ENCODE measurements at places on chromosomes 12 and 14.

DNA sequence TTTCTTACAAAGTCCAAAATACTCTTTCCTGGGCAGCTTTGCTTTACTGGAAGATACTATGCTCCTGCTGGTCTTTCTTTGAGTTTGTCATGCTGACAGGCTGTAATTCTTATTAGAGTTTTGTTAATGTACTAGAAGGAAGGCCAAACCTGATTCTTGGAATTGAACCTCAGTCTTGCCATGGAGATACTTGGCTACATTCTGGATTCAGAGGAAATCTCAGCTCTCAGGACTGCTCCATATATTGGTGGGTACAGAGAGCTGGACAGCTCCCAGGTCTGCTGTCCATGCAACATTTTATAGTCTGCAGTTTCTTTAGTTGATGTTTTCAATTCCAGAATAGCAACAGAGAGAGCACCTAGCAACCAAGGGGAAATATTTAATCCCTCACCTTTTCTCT lies 363.1 kb upstream of the STXBP6 start:
- DNase-seq, result no peak

- DNase-seq, result no peak
These were observed 398 bp upstream of the MSRB3 start for GRCh38 chr12:65277994-65278575.

GRCh38 chr14:99148131-99148530 lies 123.9 kb downstream of the BCL11B start:
- no peak for DNase-seq

GRCh38 chr12:123941624-123942237 lies 30.9 kb downstream of the CCDC92 start:
- no peak for DNase-seq

DNA sequence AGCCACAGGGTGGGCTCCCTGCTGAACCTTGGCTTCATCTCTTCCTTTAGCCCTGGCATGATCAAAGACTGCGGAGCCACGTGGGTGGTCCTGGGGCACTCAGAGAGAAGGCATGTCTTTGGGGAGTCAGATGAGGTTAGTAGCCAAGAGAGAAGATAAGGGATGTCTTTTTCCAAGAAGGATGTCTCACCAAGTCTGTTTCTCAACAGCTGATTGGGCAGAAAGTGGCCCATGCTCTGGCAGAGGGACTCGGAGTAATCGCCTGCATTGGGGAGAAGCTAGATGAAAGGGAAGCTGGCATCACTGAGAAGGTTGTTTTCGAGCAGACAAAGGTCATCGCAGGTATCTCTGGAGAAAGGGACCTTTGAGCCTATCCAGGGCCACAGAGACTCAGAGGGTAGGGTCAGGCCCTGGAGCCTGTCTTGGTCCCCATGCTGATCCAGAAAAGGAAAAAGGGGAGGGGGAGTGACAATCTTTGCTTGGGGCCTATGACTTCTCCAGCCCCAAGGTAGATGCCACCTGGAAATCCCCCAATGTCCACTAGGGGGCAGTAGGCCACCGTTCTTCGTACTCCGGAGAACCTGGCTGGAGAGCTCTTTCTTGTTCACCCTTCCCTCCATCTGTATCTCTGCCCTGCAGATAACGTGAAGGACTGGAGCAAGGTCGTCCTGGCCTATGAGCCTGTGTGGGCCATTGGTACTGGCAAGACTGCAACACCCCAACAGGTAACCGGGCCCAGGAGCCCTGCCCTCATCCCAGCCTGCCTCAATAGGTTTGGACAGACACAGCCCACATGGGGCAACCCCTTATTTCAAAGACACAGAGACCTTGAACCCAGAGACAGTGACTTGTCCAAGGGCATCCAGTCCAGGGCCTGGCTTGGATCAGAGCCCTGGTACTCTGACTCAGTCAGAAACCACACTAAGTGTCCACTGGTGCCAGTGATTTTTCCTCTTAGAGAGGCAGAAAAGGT lies 2.0 kb downstream of the TPI1 start:
- DNase-seq, result peak; percentile 76

- no peak for DNase-seq
These were observed 13.6 kb upstream of the MLXIP start for GRCh38 chr12:122064780-122065588.

GRCh38 chr12:78189656-78190055 lies 359.0 kb downstream of the NAV3 start:
- DNase-seq, result no peak

DNA sequence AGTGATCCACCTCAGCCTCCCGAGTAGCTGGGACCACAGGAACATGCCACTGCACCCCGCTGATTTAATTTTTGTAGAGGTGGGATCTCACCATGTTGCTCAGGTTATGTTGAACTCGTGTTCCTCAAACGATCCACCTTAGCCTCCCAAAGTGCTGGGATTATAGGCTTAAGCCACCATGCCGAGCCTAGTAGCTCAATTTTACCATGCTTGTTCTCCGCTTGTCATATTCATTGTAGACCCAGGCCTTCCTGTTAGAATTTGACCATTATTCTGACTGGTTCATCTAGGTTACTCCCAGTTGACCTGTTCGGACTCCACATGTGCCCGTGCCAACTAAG lies 24.7 kb downstream of the TMBIM6 start:
- no peak for DNase-seq

GRCh38 chr14:100033347-100034075 lies 31.7 kb upstream of the EVL start:
- no peak for DNase-seq

DNA sequence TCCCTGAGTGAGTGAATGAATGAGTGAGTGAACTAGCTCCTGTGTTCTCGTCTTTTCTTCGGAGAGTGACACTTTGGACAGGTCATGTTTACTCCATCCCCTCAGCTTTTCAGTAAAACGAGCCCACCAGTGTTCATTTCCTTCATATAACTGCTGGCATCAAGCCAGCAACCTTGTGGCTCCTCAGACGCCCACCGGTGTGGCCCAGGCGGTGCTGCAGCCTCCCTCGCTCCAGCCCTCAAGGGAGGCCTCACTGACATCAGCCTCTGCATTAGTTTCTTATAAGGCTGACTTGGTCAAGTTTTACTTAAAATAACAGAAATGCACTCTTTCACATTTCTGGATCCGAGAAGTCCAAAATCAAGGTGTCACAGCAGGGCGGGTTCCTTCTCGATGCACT lies 188.0 kb downstream of the ZFP36L1 start:
- no peak for DNase-seq

- DNase-seq, result no peak
These were observed 4.0 kb downstream of the GOLGA5 start for GRCh38 chr14:92797935-92798653.

DNA sequence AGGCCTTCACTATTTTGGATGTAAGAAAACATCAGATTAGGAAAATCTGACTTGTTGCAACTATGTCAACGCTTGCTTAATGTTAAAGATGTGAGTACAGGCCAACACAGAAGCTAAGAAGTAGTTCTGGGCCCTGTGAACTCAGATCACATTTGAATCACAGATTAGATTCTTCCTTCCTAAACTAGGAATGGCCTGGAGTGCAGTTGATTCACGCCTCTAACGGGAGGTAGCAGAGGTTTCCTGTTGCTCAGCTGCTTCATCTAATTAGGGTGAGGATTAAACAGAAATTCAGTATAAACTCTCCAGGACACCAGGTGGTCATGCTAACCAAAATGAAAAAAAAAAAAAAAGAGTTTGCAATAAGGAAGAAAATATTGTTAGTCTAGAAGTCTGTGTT lies 314.3 kb downstream of the TRHDE start:
- DNase-seq, result no peak

DNA sequence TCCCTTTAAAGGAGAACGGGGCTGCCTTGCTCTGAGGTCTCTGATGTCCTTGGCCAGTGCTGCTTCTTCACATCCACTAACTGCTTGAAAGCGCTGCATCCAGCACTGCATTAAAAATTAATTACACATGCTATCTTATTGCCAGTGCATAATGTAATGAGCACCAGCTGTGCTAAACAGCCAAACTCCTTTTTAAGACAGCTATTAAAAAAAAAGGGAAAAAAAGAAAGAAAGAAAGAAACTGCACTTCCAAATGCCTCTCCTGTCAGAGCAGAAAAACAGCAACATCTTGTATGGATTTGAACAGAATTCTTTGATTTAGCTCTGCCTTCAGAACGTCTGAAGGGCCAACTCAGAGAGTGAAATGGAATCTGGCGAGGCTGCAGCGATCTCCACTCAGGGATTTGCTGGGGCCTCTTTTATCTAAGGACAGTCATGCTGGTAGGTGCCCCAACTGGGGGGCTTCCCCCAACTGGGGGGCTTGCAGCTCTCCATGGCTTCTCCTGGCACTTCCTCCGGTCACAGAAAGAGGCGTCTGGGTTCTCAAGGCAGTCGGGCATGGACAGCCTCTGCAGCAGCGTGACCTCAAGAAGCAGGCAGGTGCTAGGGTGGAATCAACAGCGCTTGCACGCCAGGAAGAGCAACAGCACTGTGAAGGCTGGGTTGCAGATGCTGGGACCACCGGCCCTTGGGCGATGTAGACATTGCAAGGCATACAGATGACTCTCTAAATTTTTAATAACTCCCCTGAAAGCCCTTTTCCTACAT lies 46.4 kb downstream of the BCL11B start:
- no peak for DNase-seq

DNA sequence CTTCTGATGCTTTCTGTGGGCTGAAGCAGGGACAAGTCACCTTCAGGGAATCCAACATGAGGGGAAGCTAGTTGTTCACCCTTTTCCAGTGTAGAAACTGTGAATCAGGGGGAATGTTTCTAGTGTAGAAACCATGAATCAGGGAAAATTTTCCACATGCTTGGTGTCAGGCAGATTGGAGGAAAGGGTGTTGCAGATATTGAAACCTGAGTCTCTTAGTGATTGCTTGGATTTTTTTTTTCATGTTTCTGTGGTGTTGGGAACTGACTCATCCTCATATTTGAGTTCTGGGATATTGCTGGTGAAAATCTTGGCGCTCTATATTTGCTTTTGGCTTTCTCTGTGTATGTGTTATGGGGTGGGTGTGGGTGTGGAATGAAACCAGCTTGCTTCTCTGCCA lies 144.5 kb upstream of the FBXO33 start:
- no peak for DNase-seq

- DNase-seq, result no peak
These were observed 204.9 kb downstream of the TMX1 start for GRCh38 chr14:51445001-51445390.

DNA sequence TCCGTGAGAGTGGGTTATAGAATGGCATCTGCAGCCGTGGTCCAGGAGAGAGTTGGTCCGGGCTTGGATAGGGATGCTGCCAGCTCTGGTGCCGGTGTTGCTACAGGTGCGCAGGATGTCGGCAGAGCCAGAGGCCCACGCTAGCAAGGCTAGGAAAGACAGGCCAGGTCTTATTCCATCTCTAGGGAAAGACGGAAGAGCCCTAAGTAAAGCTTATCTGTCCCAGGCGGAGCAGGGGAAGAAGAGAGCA lies 485 bp upstream of the PSME1 start:
- no peak for DNase-seq

DNA sequence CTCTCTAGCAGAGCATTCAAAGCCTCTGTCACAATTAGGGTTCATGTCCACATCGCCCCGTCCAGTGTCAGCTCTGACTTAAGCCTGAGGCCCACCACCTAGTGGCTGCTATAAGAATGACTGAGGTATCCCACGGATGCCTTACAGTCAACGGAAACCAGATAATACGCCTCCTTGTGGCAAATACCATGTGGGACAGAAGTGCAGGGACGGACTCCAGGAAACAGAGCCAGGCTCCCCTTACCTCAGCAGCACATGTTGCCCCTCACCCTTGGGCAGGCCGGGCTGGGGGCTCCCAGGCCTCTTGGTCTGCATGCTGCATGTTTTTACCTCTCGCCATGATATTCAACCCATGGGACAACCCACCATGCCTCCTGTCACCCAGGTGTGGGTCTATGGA lies 86.3 kb downstream of the VWF start:
- DNase-seq, result peak; percentile 40

- no peak for DNase-seq
These were observed 52.9 kb upstream of the SLC35F4 start for GRCh38 chr14:57918791-57919190.

- DNase-seq, result no peak
These were observed 67.9 kb upstream of the ESRRB start for GRCh38 chr14:76307786-76308780.

- no peak for DNase-seq
These were observed 193.8 kb downstream of the SYT1 start for GRCh38 chr12:79058342-79058741.

DNA sequence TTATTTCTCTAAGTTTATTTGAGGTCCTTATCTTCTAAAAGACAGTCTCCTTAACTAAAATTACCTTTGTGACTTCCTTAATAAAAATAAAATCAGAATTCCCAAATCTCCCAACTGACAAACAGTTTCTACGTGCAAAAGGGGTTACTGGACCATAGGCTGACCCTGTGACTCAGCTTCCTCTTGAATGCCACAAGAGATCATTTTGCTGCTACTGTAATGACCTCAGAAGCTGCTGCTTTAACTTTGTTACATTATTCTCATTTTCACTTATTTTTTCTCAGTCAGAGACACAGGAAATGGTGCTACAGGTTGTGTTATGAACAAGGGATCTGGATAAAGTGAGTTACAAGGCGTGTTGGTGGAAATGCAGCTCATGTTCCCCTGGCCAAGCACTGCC lies 132.2 kb upstream of the TMTC2 start:
- no peak for DNase-seq

DNA sequence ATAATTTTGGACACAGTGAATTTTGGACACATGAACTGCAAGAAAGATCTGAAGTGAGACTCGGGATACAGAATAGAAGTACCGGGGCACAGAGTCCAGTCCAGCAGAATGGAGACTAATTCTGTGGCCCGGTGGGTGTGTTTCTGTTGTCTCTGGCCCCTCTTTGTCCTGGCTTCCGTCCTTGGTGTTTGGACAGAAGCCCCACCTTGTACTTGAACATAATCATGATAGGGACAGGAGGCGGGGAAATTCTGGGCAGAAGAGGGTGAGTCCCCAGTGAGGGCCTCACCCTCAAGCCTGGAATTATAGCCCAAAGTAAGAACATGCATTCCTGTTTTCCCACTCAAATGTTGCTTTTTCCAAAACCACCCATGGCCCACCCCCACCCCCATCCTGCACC lies 39.9 kb downstream of the TNFAIP2 start:
- no peak for DNase-seq

DNA sequence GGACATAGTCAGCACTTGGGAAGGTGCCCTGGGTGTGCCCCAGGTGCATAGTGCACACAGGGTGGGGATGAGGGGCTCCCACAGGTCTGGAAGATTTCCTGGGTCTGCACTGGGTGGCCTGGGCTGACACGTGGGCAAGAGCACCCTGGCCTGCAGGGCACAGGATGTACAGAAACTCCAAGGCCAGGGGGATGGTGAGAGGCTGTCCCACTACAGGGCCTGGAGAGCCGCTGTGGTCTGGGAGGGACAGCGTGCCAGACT lies 35.8 kb upstream of the PPP1R13B start:
- no peak for DNase-seq

- DNase-seq, result no peak
These were observed 633 bp downstream of the RPAP3 start for GRCh38 chr12:47705229-47705565.

- DNase-seq, result no peak
These were observed 26.3 kb upstream of the KIF26A start for GRCh38 chr14:104112113-104112505.

- no peak for DNase-seq
These were observed 103.6 kb upstream of the FLRT2 start for GRCh38 chr14:85426068-85426935.

Data from activated CD4-positive, alpha-beta T cell treated with anti-CD3 and anti-CD28 coated beads, Interleukin-2, amount 50 U/mL, for 24 hours (primary cell).